ENCODE measurements at places on chromosomes 3 and 15. TPM values are rescaled to one million over a fixed set of nuclear protein-coding genes. Genes with fewer than 3 reads are reported as not detected.

BDH1 gene
- 20.2 TPM for total RNA-seq

MYD88 gene
- 78.0 TPM for total RNA-seq

NTRK3 gene
- 3.6 TPM for total RNA-seq

CLEC3B gene
- 297 TPM for total RNA-seq

TGM4 gene
- total RNA-seq = not detected

GTF2A2 gene
- 38.6 TPM for total RNA-seq

FBLN2 gene
- 188 TPM for total RNA-seq

CELSR3 gene
- total RNA-seq = 1.2 TPM

FBXL22 gene
- total RNA-seq = not detected

MOBP gene
- not detected for total RNA-seq

IL16 gene
- total RNA-seq = 45.8 TPM

HTR3E gene
- not detected for total RNA-seq

ABHD6 gene
- total RNA-seq = 19.2 TPM

TOMM70 gene
- 50.6 TPM for total RNA-seq

ZBED2 gene
- not detected for total RNA-seq

BCL2A1 gene
- total RNA-seq = 20.4 TPM
